ENCODE measurements at places on chromosomes 2 and 18.

DNA sequence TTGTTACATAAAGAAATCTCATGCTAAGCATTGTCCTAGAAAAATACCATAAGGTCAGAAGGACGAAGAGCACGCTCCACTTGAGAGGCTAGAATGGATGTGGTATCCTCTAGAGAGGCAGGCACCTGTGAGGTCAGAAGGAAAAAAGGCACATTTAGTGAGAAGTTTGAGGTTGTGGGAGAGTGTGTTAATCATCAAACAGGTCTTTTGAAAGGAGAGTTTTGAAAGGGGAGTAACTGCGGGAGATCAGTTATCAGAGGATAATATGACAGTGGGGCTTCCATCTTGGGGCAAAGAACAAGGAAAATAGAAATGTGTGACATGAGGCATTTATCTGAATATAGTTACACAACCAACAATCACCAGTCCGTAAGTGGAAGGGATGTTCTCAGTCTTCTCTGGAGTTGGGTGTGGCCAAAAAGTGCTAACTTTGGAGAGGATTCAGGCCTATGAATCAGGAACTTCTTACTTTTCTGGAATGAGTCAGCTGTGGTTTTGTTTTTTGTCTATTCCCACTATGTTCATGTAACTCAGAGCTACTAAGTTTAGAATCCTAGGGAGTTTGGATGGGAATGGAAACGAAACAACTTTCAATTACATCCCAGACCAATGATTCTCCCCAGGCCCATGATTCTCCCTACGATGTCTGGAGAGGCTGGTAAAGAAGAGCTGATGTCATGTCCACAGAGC, 451.4 kb upstream of the ST6GAL2 start:
- no peak for DNase-seq

DNA sequence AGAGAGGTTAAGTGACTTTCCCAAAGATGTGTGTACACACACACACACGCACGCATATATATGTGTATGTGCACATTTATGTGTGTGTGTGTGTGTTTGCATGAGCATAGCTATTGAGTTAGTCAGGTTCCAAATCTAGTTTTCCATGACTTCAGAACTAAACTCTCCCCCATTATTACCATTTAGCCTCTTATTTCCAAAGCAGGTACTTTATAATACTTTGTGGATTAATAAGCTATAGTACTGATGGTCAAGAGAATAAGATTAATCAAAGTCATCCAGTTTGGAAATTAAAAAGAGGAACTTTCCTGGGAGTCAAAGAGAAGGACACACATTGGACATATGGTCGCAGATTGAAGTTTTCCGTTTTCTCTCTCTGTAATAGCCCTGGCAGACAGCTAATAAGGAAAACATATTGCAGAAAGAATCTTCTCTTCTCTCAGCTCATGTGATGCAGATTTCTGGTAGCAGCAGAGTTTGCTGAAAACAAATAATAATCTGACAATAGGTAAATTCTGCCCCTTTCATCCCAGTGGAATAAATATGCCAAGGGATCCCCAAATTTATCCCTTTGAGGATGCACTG, 410.9 kb upstream of the TCF4 start:
- no peak for DNase-seq

DNA sequence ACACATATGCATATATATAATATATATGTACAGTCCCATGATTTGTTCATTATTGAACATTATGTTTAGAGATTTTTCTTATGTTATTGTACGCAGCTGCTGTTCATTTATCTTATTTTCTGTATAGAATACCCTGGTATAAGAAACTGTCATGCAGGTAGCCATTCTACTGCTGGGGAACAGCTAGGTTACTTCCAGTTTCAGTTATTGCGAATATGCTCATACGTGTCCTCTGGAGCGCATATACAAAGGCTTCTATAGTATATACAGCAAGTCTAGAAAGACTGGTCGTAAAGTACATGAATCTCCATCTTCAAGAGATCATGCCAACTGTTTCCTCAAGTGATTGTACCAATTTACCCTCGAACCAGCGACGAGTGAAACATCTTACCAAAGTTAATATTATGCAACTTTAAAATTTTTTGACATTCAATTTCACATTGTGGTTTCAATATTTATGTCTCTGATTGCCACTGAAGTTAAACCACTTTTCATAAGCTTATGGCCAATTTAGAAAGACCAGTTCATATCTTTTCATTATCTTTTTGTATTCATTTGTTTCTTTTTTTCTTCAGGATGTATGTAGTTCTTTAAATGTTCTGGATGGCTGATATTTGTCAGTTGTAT, 53.5 kb downstream of the RDH14 start:
- no peak for DNase-seq

GRCh38 chr2:218992196-218992595, 1.0 kb downstream of the CRYBA2 start:
- DNase-seq = no peak

- peak; percentile 46 for DNase-seq
Observed at GRCh38 chr2:203740871-203741281, 34.4 kb downstream of the CD28 start.

GRCh38 chr2:219104107-219105035, 43.6 kb upstream of the IHH start:
- peak; percentile 14 for DNase-seq

DNA sequence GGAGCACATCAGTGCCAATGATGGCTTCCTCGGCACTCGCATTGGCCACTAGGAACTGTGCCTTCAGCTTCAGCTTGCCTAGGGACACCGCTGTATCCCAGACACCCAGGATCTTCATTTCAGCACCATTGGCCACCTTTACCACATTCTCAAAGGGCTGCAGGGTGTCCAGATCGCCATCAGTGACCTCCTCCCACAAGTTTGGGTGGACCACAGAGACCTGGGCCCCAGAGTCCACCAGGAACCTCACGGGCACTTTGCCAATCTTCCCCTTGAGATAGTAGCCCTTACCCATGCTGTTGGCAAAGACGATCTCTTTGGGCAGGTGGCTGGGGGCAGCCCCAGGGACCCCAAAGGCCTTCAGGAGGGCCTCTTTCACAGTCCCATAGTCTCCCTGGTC, 610 bp downstream of the ASPRV1 start:
- DNase-seq = no peak

GRCh38 chr2:46163098-46163430, 134.1 kb upstream of the EPAS1 start:
- no peak for DNase-seq

- DNase-seq = no peak
Observed at GRCh38 chr2:43812006-43812405, 26.6 kb downstream of the ABCG5 start.

GRCh38 chr2:46351750-46352138, 54.5 kb downstream of the EPAS1 start:
- DNase-seq = peak; percentile 87

DNA sequence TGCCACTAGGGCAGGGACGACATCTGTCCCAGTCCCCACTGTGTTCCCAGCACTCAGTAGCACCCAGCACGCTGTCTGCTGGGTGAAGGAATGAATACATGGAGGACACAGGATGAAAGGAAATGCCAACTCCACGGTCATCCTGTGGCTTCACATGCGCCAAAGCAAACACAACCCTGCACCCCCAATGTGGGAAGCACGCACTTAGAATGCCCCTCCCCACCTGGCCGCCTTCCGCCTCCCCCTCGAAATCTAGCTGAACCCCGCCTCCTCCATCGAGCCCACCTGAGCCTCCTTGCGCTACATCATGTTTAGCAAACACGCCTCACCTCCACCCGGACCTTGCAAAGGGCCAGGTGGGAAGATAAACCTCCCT, 33.9 kb downstream of the ADCY3 start:
- DNase-seq = no peak

DNA sequence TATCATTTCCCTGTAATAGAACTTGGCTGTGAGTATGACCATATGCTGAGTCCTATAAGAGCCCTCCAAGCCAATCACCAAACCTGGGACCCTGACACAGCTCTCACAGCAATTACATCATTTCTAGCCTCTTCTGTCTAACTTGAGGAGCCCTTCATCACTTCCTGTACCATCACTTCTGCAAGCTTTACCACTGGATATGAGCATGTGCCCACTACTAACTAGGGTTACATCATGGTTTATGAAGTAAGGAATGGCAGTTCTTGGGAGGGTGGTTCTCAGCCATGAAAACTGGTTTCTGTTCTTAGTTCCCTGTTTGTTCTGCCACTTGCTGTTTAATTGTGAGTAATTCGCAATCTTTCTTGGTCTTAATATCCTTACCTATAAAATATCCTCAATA, 31.0 kb upstream of the EPB41L3 start:
- no peak for DNase-seq

GRCh38 chr2:3302751-3303582, 74.7 kb downstream of the EIPR1 start:
- no peak for DNase-seq

DNA sequence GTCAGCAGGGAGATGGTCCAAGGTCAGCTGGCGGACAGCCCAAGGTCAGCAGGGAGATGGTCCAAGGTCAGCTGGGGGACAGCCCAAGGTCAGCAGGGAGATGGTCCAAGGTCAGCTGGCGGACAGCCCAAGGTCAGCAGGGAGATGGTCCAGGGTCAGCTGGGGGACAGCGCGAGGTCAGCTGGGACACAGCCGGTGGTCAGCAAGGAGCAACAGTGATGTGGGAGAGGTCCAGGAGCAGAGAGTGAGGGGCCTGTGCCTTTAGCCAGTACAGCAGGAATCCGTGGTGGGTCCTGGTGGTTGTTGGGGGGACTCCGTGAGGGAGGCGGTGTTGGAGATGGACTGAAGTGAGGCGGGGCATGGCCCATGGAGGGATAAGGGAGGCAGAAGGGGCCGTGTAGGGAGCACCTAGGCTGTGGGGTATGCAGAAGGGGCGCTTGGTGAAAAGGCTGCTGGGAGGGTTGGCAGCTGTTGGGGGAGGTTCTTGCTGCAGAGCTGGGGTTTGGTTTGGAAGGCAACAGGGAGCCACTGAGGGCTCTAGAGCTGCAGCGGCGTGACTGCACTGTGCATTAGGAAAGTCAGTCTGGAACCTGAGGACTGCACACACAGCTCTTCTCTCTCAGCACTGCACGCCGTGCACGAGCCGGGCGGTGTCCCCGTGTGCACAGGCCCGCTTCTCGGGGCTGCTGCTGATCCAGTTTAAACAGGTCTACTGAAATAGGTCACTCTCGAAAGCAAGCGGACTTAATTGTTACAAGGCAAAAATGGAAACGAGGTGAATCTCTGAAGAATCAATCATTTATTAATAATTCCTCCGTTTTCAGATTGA, 76.2 kb upstream of the HDAC4 start:
- DNase-seq = no peak

DNA sequence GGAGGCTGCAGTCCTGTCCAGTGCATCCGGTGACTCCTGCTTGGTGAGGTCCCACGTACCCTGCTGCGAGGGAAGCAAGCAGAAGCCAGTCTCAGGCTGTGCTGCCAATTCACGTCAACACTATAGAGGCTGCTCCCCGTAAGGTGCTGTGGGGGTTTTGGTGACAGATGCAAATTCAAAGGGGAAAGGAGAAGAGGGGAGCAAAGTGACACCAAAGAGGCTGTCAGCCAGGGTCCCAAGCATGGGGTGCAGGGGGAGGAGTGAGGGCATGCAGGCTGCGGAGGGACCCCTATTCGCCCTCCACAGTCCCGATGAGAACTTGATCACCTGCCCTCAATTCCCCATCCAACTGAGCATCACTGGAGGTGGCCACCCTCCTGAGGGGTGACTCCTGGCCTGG, 179.4 kb upstream of the HS6ST1 start:
- DNase-seq = no peak

DNA sequence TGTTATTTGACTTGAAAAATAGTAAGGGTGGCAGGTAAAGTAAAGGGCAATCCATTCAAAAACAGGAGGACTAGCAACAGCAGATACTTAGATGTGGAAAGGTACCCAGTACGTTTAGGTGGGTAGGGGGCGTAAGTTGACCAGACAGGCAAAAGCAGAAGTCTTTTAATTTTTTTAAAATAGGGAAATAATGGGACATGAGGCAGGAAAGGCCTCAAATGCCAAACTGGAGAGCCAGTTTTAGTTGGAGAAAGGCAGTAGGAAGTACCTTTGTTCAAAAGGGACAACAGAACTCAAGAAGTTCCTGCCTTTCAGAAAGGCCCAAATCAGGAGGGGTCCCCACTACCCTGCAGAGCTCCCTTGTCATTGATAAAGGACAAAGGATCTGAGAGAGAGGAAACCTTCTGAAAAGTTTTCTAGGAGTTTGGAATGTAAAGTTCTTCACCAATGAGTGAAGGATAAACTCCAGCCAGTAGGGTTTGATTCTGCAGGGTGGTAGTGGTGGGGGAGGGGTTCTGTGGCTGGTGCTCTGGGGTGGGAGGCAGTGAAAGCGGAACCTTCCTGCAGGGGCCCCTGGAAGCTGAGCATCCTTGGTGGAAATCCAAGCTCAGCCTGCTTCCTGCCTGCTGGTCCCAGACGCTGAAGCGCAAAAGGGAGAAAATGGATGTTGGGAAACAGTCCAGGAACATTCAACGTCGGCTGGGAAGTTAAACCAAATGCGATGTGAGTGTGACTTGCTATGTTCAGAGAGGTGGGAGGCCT, 40.1 kb downstream of the TMEM17 start:
- DNase-seq = no peak

- no peak for DNase-seq
Observed at GRCh38 chr2:160367887-160368286, 125.7 kb downstream of the RBMS1 start.

- DNase-seq = no peak
Observed at GRCh38 chr2:108626995-108627394, 92.3 kb upstream of the RANBP2 start.

DNA sequence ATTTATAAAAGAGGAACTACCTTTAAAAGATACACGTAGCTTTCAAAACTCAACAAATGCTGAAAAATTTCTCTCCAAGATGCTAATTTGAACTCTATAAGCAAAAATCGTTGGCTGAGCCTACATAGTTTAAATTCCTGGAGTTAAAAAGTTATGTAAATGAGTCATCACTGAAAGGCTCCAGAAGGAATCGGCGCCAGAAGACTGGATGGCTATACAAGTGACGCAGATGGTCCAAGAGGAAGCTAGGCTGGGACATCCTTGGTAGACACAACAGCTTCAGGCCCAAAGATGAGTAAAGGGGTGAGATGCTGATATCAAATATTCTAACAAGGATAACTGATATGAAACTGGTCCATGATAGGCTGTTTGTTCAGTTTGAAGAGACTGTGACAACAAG, 22.8 kb upstream of the DNAH6 start:
- DNase-seq = no peak

DNA sequence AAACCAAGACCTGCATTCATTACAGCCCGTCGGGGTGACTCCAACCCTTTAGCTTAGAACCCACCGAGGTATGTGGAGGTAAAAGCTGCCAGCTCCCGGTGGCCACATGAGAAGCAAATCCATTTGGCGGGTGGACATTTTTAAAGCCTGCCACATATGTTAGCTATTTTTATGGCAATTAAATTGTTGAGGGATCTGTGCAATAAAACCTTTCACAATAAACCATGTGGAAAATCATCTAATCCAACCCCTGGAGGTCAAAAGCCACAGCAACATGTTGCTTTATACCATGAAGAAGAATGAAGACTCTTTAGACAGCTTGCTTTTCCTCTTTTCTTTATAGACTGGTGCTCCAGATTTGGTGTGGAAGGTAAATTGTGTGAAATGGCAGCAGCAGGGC, 176.3 kb downstream of the AGPS start:
- no peak for DNase-seq

Data from stimulated activated CD4-positive, alpha-beta T cell treated with anti-CD3 and anti-CD28 coated beads, Interleukin-15, amount 100 ng/mL, for 24 hours (primary cell).